ENCODE measurements at places on chromosomes 13 and 19.
A peak's percentile ranks its signal among the peaks of the same experiment; 100 is the strongest.

DNA sequence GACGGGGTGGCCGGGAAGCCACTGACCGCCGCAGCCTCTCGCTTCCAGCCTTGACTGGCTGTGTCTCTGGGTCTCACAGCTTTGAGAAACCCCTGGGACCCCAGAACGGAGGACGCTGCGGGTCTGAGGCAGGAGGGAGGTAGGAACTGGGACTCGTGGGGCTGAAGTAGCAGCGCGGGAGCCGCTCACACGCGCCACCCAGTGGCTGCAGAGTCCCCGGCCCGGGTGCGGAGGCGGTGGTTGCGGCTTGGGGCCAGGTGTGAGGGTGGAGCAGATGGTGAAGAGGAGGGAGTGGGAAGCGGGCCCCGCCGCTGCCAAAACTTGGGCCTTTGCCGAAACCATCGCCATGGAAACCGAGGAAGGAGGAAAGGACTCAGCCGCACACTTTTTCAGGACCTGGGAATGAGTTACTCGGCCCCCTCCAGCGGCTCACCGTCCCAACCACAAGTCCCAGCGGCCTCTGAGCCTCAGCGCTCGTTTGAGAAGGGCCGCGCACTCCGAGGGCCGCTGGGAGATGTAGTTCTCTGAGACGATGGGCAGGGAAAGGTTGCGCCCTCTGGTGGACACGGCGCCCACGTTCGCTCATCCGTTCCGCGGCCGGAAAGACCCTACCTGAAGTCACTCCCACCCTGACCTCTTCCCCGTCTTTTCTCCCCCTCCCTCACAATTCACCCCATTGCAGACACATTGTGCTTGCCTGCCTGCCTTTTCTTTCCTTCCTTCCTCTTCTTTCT lies 2.2 kb upstream of the SLC17A7 start:
- DNase-seq: peak; percentile 93

DNA sequence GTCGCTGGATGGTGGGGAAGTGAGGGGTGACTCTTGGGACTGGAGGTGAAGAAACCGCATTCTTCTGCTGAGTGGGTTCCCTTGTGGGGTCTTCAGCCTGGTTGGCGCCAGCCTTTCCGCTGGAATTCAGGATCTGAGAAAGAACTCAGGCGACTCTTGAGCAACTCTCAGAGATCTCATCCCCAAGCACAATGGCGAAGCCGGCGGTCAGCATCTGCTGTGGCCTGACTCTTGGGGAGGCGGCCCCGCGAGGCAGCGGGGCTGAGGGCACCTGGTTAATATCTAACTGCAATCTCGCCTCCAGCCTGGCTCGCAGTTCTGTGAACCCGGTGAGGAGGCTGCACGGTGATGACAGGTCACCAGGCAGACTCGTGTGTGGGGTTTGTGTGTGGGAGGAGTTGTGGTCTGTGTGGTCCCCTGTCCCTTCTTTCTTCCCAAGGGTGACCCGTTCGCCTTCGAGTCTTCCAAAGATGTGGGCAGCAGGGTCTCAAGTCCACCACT lies 883 bp downstream of the ZNF441 start:
- peak; percentile 20 for DNase-seq

- DNase-seq: no peak
Measured at GRCh38 chr13:97493456-97493855, 59.5 kb downstream of the RAP2A start.

DNA sequence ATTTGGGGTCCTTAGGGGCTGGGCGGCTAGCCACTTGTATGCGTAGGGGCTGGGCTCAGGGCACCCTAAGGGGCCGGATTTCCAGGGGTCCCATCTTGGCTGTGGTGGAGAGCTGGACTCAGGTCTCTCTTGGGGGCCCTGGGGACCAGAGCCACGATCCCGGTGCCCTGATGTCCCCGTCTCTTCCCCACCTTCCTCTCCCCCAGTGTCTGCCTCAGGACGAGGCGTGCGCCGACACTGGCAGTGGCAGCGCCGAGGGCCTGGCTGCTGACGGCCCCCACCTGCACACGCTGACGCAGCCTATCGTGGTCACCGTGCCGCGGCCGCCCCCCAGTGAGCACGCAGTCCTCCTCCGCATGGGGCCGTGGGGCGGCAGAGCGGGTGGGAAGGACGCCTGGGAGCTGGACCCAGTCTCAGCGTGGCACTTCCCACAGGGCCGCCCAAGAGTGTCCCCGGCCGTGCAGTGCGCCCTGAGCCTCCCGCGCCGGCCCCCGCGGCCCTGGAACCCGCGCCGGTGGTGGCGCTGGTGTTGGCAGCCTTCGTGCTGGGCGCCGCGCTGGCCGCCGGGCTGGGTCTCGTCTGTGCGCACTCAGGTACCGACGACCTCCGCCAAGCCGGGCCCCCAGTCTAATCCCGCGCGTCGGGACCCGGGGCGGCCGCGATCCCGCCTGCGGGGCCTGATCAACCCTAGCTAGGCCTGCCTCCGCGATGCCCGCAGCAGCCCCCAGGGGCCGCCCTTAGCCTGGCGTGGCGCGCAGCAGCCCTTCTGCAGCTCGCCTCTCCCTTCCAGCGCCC lies 2.7 kb upstream of the SNAPC2 start:
- DNase-seq: peak; percentile 59

DNA sequence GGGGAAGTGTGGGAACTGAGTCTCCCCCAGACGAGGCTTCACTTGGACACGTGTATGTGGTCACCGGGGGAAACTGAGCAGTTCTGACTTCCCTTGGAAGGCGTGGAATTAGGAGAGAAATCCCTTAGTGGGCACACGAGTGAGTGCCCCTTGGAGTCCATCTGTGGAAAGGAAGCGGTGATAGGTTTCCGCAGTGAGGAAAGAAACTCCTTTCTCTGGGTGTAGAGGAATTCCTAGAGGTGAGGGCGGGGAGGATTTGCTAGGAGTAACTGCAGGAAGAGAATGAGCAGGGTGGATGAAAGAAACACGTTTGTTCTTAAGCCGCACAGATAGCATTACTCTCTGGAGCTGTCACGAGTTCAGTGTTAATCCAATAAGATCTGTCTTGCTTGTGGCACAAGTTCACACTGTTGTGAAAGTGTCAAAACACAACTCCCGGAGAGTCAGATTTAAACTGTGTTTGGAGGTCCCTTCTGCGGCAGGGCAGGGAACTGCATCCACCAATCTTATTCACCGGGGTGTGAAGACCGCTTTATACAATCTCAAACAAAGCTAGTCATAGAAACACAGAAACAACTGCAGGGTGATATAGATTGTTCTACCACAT lies 1.2 kb downstream of the KL start:
- peak; percentile 60 for DNase-seq

All from stimulated activated CD4-positive, alpha-beta T cell treated with anti-CD3 and anti-CD28 coated beads, Interleukin-1b, Interleukin-23, amount 100 ng/mL, for 48 hours (primary cell).